ENCODE measurements at places on chromosomes 4 and X.

DNA sequence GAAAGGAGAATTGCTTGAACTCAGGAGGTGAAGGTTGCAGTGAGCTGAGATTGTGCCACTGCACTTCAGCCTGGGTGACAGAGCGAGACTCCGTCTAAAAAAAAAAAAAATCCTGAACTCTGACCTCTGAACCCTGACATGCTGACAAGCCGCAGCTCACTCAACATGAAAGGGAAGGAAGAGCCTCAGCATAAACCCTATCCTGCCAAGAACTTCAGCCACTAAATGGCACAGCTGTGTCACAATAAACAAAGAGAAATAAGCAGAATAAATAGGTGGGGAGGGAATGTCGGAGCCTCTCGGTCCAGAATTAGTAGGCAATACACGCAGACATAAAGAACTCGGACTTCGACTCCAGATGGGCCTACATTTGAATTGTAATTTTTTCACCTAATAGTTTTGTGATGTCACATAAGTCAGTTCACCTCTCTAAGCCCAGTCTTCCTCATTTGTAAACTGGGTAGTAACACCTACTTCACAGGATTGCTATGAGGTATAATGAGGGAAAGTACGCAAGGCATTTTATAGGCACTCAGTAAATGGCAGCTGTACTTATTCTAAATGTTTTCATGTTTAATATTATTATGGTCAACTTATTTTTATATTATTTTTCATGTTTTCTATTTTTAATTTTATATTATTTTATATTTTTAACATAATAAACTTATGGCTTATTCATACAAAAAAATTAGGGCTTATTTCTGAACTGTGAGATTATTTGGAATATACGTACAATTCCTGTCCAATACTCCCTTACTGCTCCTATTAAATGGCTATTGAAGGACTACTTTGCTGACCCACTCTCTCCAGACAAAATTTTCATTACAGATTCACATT, 243.4 kb downstream of the SCFD2 start:
- DNase-seq, result no peak

- DNase-seq, result no peak
Measured at GRCh38 chr4:115119804-115120352, 6.5 kb upstream of the NDST4 start.

DNA sequence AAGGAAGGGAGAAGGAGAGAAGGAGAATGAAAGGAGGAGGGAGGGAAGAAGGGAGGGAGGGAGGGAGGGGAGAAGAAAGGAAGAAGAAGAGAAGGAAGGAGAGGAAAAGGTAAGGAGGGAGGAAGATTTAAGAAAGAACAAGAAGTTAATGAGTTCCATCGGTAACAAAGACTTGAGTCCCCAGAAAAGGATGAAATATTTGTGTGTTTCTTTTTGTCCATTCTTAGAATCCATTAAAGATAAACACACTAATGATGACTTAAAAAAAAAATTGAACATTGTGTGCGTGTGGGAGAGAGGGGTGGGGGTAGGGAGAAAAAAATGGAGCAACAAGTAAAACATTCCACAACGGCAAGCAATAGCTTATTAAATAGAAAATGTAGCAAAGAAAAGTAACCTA, 131.4 kb downstream of the THOC2 start:
- no peak for DNase-seq

DNA sequence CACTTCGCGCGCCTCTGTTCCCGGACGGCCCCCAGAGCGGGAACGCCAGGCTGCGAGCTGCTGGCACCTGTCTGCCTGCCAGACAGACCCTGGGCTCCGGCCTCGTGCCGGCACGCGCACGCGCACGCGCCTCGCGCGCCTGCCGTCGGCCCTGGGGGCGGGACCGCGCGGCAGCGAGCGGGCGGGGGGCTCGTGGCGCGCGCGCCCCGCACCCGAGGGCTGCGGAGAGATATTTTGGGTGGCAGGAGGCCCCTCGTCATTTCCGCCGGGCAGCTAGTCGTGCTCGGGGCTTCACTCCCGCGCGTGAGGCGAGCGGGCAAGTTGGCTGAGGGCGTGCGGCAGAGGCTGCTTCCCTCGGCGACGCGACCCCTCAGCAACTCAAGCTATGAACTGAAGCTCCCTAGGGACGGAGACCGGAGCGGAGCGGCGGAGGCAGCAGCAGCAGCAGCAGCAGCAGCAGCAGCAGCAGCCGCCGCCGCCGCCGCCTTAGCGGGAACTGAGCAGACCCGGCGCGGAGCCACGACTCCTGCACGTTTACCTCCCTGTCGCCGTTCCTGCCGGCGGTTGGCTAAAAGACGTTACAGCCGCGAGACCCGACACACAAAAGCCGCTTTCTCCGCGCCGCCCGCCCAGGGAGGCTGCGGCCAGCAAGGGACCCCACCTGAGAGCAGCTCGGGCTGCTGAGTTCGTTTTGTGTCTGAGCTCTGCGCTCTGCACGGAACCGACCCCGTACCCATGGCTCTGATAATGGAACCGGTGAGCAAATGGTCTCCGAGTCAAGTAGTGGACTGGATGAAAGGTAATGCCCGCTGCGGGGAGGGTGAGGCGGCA, at the start of gene CNKSR2:
Gene CNKSR2, plus strand, starts transcription at position 256 of the 831 bp plus-strand sequence. Its CDS starts 480 bp downstream, at position 736.
- DNase-seq, result peak; percentile 52

DNA sequence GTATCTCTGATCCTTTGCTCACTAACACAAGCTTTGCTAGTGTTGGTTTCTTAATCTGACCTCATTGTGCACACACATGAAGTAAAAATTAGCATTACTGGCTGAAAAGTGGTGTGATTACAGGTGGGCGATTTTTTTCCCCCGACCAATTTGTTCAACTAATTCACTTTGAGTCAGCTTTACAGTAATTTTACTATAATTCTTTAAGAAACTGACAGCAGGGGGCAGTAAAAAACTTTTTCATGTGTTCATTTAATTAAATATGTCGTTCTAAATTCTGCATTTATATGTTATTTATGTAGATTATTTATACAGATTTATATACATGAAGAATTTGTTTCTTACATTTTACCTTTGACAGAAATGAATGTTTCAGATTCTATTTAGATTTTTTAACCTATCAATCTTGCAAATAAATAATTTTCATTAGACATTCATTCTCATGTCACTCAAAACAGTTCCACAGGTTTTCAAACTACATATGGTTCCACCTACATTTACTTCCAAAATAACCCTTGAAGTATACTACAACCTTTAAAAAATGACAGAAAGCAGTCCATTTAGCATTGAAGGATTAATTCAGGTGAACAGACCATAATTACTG, 17.5 kb downstream of the PALLD start:
- no peak for DNase-seq

DNA sequence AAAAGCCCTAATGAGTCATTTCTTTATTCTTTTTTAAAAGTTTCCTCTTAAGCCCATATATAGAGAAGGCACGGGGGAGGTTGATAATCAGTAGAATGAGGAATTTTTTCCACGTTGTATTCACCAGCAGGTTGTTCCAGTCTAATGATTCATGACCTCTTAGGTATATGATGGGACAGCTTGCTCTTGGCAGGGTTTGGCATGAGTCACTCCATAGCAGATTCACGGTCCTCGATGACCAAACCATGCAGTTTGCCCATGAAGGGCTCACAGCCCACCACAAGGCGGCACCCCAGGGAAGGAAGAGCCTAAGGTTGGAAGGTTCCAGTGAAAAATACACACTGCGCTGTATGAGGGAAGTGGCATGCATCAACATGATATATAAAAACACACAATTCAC, 623.8 kb upstream of the DIPK2B start:
- DNase-seq, result peak; percentile 50

- no peak for DNase-seq
Measured at GRCh38 chr4:164384416-164384815, 369.5 kb upstream of the SMIM31 start.

DNA sequence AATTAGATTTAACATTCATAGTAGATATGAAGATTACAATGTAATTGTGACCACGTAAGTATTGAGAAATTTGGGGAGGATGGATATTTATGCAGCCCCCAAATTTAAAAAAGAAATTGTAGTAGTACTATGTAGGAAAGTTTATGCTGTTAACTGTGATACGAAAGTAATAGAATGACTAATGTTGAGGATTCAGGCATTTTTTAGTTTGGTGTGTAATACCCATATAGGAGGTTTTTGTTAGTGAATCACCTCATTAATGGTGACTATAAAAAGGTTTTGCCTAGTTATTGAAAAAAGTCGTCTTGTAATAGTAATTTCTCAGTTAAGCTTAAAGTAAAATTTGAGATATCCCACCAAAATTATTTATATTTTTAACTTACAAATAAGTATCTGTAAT, 67.2 kb downstream of the SMARCAD1 start:
- DNase-seq, result no peak

- DNase-seq, result no peak
Measured at GRCh38 chrX:104288269-104288668, 33.5 kb upstream of the ESX1 start.

DNA sequence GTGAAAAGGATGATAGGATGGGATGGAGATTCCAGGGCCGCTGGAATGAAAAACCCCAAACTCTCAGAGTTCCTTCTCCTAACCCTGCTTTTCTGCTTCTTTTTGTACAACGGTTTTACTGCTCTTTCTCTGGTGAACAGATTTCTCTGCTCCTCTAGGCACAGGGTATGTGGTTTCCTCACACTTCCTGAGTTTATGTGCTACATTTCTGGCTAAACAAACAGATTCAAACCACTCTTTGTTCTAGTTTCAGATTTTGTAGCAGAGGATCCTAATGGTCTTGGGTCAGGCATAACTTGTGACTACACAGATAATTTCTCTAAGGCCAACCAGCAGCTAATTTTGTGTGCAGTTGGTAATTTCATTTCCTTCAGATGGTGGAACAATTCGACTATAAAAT, 52.6 kb downstream of the OSTC start:
- no peak for DNase-seq

GRCh38 chr4:6538575-6538974, 36.4 kb upstream of the MAN2B2 start:
- no peak for DNase-seq

DNA sequence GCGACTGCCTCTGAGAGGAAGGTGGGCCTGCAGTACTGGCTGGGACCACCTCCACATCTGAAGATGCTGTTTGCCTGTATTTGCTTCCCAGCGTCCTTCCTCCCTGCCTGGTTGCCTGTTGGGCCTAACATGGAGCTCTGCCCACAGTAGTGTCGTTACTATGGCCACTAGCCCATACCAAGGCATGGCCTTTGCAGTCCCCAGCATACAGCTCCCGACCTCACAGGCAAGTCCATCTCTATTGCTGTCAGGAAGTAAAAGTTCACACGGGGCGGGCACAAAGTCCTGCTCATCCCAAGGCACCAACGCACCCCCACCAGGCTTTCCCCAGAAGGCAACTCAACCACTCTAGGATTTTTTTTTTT, 71.6 kb downstream of the MAML3 start:
- no peak for DNase-seq

DNA sequence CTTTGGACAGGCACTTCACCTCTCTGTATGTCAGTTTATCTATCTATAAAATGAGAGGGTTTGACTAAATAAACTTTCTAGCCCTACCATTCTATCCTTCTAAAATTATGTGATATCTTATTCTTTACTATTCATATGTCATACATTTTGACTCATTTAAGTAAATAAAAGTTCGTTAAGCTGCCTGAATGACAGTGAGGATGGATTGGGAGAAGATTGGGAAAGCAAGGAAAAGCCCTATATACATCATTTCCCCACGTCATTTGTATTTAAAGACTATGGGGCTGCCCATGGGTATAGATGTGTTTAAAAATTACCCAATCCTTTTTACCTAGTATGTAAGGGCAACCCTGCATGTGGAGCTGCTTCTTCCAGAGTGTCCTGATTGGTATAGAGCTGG, 5.3 kb downstream of the SLC16A2 start:
- no peak for DNase-seq

DNA sequence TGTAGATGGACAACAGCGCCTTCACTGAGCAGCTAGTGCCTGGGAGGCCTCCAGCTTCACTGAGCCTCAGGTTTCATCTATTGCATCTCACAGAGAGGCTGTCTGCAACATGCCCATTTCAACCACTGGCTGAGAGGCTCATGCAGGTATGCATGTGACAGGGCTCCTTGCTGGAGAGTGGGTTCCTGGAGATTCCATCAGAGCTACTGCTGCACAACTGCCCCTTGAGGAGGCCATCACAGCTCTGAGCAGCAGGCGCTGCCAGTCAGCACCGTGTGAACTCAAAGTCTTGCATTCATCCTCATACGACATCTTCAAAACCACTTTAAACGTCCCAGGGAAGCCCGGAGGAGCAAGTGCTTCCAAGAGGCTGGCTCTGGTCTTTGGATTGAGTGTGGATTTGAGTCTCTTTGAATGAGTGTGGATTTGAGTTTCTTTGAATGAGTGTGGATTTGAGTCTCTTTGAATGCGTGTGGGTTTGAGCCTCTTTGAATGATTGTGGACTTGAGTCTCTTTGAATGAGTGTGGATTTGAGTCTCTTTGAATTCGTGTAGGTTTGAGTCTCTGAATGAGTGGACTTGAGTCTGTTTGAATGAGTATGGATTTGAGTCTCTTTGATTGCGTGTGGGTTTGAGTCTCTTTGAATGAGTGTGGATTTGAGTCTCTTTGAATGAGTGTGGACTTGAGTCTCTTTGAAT, 8.7 kb downstream of the P2RY8 start:
- no peak for DNase-seq

DNA sequence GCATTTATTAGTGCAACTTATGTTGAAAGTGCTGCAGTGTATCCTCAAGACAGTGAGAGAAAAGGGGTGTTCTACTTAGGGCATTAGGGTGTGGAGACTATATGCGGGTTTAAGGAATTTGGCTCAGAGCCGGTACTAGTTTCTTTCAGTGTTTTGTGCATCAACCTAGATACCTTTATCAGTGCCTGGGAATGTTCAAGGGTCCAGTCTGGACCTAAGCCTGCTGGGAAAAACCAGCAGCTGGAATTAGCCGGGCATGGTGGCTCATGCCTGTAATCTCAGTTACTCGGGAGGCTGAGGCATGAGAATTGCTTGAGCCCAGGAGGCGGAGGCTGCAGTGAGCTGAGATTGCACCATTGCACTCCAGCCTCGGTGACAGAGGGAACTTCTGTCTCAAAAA, 7.4 kb downstream of the PHEX start:
- DNase-seq, result no peak

GRCh38 chr4:48129307-48130014, 4.6 kb downstream of the TXK start:
- DNase-seq, result no peak

DNA sequence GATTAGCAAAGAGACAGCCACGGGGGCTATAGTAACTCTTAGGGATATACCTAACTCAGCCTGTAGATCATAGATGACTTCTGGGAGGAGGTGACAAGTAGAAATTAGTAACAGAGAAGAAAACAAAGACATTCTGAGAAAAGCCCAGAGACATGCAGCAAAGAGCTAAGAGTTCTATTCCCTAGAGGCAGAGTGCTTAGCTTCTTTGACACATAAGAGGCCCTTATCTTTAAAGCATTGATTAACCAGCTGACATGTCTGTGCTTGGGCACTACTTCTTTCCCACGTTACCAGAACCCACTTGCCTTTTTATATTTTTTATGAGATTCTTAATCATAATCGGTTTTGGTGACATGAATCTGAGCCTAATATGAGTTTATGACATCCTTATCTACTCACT, 179.5 kb downstream of the GABRB1 start:
- no peak for DNase-seq

GRCh38 chrX:149073479-149073878, 431.6 kb downstream of the IDS start:
- no peak for DNase-seq

GRCh38 chr4:143336781-143337599, at the start of gene GAB1:
TSS of gene GAB1 (plus strand) at chr4:143336876. CDS start at chr4:143337189, 313 bp downstream.
- no peak for DNase-seq
